ENCODE measurements at places on chromosomes 5 and 9.

- no peak for DNase-seq
These were observed 310.2 kb downstream of the PDE4D start for GRCh38 chr5:59583151-59583809.

DNA sequence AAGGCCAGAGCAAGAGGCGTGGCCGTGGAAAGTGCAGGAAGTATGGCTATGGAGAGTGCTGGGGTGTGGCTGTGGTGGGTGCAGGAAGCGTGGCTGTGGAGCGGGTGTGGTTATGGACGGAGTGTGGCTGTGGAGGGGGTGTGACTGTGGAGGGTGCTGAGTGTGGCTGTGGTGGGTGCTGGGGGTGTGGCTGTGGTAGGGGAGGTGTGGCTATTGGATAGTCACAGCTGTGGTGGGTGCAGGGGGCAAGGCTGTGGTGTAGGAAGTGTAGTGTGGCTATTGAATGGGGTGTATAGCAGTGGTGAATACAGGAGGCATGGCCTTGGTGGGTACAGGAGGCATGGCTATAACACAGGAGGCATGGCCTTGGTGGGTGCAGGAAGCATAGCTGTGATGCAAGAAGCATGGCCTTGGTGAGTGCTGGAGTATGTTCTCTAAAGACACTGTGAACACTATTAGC lies 40.8 kb upstream of the SPATA31C2 start:
- DNase-seq = no peak

DNA sequence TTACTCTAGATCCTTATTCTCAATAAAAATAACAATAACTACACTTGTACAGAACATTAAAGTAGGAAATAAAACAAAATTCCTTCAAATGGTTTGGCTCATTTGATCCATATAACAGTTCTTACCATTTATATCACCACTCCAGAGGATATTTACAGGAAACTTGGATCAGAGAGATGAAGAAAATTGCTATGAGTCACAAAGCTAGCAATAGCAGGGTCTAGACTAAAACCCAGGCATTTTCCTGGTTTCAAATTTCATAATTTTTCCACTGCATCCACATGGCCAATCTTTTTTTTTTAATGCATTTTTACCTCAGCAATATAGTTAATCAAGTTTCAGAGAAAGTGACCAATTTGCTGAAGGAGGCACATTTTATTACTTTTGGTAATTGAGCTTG lies 299.2 kb downstream of the ELAVL2 start:
- no peak for DNase-seq

DNA sequence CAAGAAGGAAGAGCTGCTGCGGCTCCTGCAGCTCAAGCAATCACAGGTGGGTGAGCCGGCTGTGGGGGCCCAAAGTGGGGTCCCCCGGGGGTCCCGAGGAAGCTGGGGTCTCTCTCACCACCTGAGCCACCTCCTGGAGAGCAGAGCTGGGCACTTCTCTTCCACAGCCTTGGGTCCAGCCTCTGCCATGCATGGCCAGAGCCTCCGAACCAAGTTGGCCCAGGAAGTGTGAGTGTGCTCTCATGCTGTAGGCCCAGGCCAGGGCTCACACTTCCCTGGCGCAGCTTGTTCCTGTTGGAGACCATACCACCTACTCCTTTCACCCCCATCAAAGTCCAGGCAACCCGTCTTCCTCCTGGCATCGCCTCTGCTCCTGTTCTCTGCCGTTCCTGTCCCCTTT lies 19.7 kb downstream of the HMCN2 start:
- no peak for DNase-seq

DNA sequence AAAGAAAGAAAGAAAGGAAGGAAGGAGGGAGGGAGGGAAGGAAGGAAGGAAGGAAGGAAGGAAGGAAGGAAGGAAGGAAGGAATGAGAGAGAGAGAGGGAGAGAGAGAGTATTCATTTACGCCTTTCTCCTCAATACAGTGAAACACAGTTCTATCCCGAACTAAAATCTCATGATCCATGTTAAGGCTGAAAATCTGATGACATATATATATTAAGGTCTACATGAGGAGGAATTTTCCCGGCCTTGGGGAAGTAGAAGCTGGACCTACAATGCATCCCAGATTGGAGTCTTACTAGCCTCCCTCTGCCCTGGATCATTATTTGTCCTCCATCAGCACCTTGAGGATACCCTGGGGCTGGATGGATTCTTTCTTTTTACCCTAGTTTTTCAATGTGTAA lies 95.1 kb upstream of the DAPK1 start:
- DNase-seq = no peak

- no peak for DNase-seq
These were observed 296.5 kb upstream of the ITGA1 start for GRCh38 chr5:52491071-52491787.

DNA sequence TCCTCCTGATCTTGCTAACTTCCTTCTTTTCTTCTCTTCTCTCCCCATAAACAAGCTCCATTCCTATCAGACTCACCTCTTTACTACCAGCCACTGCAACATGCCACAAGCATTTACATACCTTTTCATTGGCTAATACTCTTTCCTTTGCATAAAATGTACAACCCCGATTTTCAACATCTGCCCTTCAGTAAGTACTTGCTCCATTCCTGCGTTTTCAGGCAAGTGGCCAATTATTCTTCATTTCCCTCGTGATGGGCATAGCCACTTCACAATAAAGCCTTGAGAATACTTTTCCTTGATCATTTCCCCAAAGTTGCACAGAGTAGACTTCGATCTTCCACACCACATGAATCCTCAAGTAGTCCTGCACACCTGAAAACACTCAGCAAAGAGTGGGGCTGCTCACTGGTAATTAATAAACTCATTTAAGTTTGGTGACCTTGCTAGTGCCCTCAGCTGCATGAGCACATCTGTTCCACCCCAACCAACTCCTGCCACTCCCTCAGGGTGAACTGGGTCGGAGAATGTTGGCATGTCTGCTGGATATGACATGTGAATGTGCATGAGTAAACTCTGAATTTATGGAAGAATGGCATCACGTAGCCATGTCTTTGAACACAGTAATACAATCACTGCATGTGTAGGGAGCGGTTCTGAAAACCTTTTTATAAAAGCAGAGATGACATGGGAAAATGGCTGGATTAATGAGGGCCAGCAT lies 535.8 kb downstream of the SEMA5A start:
- DNase-seq = no peak

GRCh38 chr5:172801179-172801671 lies 30.2 kb upstream of the DUSP1 start:
- no peak for DNase-seq

DNA sequence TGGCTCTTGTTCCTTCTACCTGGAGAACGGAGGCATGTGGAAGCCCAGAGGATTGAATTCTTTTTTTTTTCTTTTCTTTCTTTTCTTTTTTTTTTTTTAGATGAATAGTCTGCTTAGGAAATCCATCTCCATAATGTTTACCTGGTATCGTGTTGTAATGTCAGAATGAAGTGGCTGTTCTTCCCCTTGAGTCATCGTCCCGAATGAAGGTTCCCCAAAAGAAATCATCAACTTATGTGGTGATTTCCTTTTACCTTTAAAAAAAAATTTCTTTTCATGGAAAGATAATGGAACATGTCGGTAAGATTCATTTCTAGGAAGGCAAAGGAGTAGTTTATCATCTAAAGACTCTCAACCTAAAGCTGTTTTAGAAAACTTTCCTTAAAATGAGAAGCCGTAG lies 59.7 kb downstream of the DOCK8 start:
- DNase-seq = no peak

- DNase-seq = no peak
These were observed 2039.1 kb upstream of the CDH9 start for GRCh38 chr5:29077451-29077850.

- no peak for DNase-seq
These were observed 479.4 kb downstream of the RASEF start for GRCh38 chr9:82583524-82583923.

DNA sequence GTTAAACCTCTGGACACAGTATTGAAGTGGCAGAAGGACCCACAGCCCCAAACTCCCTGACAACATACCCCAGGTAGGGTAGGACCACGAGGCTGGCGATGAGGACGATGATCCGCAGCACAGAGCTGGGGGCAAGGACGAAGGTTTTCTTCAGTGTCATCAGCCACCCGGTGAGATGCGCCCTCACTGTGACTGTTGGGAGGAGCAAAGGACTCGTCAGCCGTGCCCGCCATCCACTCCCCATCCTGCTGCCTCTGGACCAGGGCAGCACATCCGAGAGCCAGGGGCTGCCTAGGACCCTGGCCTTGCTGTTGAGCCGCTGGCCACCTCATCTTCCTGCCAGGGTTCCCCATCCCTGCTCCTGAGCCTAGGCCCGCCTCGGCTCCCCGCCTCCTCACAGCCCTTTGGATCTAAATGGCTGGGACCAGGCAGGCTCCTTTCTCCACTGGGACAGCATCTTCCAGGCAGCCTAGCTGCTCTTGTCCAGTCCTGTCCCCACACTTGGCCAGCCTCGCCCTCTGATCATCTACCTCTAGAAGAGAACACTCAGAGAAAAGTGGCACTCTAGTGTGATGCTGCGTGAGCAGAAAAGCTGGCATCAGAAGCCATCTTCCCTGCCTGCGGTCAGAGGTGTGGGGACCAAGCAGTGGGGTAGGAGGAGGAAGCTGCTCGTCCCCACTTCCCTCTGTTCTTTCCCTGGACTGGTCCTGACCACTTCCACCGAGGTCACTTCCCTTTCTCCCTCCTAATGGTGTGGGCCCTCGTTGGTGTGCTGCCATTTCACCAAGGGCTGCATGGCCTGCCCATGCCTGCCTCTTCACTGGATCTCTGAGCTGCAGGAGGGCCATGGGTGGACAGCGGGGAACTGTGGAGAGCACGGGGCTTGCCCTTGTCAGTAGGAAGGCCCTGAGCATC lies 49.2 kb downstream of the OTULIN start:
- DNase-seq = no peak

GRCh38 chr5:158375531-158375930 lies 516.6 kb upstream of the CLINT1 start:
- DNase-seq = no peak

GRCh38 chr9:112334432-112334841 lies 1.0 kb upstream of the PTBP3 start:
- peak; percentile 65 for DNase-seq

DNA sequence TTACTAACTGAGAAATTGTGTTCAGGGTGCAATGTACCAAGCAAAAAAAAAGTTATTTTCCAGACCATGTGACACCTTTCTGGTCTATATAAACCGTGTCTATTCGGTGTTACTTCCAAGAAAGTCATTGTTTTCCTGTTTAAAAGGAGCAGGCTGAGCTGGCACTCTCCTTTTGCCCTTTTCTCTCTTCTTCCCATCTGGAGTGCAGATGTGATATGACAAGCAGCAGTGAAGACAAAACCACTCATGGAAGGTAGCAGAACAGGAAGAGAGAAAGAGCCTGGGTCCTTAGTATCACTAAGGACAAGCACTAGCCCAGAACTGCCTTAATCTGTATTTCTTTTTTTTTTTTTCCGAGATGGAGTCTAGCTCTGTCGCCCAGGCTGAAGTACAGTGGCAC lies 25.6 kb downstream of the LYRM7 start:
- no peak for DNase-seq

GRCh38 chr9:129666575-129666974 lies 1.1 kb downstream of the PRRX2 start:
- DNase-seq = no peak

DNA sequence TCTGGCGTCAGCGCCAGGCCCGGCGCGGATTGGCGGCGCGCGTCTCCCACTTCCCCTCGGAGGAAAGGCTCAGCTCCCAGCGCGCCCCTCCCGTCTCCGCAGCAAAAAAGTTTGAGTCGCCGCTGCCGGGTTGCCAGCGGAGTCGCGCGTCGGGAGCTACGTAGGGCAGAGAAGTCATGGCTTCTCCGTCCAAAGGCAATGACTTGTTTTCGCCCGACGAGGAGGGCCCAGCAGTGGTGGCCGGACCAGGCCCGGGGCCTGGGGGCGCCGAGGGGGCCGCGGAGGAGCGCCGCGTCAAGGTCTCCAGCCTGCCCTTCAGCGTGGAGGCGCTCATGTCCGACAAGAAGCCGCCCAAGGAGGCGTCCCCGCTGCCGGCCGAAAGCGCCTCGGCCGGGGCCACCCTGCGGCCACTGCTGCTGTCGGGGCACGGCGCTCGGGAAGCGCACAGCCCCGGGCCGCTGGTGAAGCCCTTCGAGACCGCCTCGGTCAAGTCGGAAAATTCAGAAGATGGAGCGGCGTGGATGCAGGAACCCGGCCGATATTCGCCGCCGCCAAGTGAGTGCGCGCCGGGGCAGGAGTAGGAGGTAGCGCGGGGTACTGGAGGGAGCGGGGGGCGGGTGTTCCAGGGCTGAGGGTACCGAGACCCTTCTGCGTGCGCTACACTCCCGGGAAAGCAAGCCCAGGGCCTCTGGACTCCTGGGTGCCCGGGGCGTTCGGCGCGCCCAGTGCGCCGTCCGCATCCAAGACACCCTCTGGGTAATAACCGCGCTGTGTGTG lies at the start of gene MSX2:
MSX2 (plus strand) TSS at position 99 of the 777 bp plus-strand sequence; CDS start at position 177, 78 bp downstream.
- DNase-seq = no peak

DNA sequence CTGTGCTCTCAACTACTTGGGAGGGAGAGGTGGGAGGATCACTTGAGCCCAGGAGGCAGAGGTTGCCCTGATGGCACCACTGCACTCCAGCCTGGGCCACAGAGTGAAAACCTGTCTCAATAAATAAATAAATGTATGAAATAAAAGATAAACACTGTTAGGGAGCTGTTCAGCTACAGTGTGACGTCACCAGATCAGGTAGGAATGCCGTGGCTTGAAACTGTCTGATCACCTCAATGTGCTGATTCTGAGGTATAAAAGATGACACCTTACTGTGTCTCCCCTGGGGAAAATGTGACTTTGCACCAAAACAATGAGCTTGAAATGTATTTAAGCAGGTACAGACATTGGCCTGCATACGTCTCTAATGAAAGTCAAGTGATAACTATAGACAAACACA lies 133.3 kb downstream of the ADAMTS16 start:
- DNase-seq = no peak

- no peak for DNase-seq
These were observed 71.8 kb upstream of the LRRC70 start for GRCh38 chr5:62506659-62507460.

DNA sequence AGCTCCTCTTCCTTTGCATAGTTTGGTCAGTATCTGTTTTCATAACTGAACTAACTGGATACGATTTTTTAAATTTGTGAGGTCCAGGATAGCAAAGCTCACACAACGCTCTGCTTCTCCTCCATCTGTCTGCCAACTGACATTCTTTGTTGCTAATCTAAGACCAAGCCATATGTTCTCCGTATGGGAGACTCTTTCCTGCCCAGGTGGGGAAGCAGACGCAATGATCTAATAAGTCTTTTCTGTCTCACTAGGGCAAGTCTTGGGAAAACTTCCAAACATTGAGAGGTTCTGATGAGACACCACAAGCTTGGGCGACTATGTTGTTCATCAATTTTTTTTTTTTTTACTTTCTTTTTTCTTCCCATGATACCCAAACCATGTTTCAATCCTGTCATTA lies 558.5 kb downstream of the EFNA5 start:
- DNase-seq = no peak

DNA sequence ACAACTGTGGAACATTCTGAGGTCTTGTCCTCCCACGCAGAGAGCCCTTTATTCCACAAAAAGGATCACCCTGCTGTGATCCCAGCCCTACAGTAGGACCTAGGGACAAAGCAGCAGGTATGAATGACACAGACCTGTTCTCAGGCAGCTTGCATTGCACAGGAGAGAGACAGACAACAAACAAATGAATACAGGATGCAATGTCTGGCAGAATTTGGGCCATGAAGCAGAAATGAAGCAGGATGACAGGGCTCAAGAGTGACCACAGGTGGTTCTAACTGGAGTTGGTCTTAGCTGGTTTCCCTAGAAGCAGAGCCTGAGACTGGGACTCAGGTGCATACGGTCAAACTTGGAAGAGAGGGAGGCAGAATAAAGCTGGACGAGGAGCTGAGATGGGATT lies 388.8 kb downstream of the CDK5RAP2 start:
- no peak for DNase-seq
